Gastroesophageal sphincter (tissue), 4 donors: ENCODE measurements at places on chromosomes 12 and 14. TPM values are rescaled to one million over a fixed set of nuclear protein-coding genes. Genes with fewer than 3 reads are reported as not detected.

DNA sequence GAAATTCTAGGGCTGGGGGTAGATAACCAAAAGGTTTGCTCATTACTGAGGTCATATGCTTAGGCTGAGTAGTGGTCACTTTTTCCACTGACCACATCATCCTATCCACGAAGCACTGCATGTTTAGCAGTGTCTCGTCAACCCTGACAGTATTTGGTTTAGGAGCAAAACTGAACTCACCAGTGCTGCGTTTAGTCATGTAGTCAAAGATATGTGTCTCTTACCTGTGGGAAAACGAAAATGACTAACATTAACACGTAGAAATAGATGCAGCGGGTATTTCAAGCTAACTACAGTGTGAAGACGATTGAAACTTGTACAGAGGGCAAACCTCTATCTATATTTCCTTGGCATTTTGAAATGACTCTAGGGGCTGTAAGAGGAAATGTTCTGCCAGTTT is 34.6 kb downstream of the MTHFD1 start:
- ATAC-seq: no peak

- no peak for ATAC-seq
These were observed 15.4 kb downstream of the GLTP start for GRCh38 chr12:109864916-109865315.

The PLCZ1 gene
- total RNA-seq: not detected

DNA sequence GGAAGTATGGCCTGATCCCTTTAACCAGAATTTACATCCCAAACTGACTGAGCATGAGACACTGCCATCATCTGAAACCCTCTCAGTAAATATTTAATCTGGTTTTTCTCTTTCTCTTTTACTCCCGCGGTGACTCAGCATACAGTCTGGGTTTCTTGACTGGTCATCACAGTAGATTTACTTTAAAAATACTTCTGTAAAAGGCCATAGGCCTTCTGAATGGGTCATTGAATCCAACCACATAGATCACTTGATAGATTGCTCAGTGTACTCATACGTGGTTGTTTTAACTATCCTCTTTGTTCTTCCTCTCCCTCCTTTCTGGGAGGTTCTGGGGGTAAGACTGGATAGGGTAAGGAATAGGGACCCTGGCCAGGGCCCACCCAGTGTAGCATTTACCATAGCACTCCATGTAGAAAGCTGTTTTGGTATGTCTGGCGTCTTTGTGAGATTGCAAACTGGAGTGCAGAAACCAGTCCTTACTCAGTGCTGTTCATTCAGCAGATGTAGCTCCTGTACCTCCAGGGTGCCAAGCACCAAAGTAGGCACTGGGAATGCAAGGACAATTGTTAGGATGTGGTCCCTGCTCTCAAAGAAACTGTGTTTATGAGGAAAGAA is 165.7 kb downstream of the SRGAP1 start:
- peak; percentile 56 for ATAC-seq

DNA sequence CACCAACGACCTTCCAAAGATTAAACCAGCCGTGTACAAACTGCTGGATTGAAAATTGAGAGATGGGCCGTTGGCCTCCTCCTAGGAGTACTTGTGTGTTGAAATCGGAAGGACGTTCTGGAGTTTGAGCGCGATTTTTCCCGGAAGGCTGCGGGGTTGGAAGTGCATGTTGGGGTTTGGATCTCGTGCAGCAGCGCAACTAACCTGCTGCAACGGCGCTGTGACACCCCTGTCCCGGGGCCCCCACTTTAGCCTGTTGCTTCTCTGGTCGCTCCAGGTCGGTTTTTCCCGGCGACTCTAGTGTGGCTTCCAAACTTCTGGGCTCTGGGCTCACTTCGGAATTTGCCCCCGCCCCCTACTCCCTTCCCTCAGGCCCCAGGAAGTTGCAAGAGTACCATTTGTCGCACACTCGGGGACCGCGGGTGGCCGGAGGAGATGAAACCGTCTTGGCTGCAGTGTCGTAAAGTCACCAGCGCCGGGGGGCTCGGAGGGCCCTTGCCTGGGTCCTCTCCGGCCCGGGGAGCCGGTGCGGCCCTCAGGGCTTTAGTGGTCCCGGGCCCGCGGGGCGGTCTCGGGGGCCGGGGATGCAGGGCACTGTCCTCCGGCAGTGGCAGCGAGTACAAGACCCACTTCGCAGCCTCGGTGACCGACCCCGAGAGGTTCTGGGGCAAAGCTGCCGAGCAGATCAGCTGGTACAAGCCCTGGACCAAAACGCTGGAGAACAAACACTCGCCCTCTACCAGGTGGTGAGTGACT is at the start of gene ACSS3:
TSS of gene ACSS3 (plus strand) at position 394 of the 756 bp plus-strand sequence. CDS start at position 436, 42 bp downstream.
- ATAC-seq: peak; percentile 55

DNA sequence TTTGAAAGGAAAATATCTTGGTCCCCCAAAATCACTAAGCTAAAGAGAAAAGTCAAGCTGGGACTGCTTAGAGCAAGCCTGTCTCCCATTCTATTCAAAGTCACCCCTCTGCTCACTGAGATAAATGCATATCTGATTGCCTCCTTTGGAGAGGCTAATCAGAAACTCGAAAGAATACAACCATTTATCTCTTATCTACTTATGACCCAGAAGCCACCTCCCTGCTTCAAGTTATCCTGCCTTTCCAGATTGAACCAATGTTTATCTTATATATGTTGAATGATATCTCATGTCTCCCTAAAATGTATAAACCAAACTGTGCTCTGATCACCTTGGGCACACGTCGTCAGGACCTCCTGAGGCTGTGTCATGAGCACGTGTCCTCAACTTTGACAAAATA is 14.6 kb upstream of the CCDC196 start:
- no peak for ATAC-seq

DNA sequence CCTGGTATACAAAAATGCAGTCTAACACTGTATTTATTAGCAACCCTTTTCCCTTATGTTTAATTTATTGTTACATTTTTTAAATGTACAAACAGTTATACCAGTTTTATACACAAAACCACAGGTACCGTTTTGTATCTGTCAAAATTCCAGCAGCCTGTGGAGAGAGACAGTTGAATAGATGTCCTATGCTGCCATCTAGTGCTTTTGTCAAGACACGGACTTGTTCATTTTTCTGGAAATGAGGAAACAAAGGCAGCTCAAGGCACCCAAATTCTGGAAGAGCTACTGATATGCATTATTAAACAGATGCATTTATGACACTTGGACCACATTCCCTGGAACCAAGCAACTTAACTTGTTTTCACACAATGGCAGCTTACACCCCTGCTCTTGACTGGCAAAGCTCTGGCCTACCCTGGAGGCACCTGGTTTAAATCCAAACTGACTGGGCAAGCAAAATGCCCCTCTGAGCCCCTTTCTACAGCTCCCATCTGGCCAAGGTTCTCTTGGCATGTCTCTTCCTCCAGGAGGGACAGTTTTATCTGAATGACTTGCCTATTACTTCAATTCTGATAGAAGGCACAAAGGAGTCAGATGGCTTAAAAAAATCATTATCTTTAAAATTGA is 286.9 kb upstream of the PRKD1 start:
- peak; percentile 23 for ATAC-seq

The GSG1 gene
- not detected for total RNA-seq

GRCh38 chr14:58822856-58823255 is 185.1 kb downstream of the DACT1 start:
- ATAC-seq: no peak

DNA sequence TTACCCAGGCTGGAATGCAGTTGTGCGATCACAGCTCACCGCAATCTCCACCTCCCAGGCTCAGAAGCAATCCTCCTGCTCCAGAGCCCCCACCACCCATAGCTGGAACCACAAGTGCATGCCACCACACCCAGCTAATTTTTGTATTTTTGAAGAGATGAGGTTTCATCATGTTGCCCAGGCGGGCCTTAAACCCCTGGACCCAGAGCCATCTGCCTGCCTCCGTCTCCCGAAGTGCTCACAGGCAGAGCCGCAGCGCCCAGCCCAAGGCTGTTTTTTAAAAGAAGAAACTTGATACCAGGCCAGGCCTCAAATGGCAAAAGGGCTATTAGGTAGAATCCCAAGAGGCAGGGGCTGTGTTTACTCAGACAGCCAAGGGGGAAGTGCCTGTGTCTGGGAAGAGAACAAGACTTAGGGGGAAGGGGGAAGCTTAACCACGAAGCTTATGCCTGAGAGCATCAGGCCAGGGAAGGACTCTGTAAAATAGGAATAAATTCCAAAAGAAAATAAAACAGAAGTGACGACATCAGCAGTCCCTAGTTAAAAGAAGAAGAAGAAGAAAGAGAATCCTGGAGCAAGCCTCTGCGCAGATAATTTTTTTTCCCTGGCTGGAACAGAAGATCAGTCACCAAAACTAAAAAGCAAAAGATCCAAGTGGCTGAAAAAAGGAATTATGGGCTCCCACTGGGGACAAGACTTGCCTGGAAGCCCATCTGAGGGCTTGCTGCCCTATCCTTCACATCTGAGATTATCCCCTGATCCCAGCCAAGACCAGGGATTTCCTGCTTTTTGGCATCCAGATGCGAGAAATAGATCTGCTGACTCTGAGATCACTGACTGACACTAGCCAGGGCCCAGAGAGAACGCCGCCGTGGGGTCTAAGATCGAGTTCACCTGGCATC is 170.5 kb downstream of the NDUFA12 start:
- peak; percentile 40 for ATAC-seq
